ENCODE measurements at places on chromosomes 4 and X.

- no peak for DNase-seq
Observed at GRCh38 chrX:10855845-10856244, 235.5 kb upstream of the MID1 start.

DNA sequence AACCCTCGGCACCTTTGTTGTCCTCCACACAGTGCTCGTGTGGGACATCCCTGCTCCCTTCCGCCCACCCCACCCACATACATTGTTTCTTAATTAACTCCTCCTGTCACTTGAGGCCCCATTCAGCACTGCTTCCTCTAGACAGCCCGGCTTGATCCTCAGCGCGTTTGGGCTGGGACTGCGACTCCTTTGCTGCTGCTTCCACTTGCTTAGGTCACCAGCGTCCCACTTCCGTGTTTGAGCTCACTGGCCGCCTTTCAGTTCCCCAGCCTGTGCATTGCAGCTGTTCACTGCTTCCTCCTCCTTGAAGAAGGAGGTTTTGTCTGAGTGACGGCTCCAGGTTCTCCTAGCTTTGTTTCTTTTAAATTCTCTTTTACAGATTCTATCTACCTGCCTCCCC lies 16.1 kb downstream of the RNF4 start:
- no peak for DNase-seq

- no peak for DNase-seq
Observed at GRCh38 chr4:124644621-124645020, 67.9 kb downstream of the ANKRD50 start.

GRCh38 chr4:185862340-185862739 lies 50.3 kb upstream of the SORBS2 start:
- DNase-seq, result no peak

DNA sequence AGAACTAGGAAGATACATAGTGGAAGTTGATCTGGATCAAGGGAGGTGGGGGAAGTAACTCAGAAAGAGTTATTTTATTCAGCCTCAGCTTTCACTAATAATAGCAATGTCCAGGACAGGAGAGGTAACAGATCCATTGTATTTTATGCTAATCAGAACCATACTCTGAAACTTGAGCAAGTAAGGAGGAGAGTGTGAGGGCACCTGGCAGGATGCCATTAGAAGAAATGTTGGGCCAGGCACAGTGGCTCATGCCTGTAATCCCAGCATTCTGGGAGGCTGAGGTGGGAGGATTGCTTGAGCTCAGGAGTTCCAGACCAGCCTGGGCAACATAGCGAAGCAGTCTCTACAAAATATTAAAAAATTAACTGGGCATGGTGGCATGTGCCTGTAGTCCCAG lies 16.3 kb downstream of the GPR34 start:
- DNase-seq, result no peak

All from iPS DF 19.7 (cell line).